IPS-NIHi11 (cell line): ENCODE measurements at places on chromosomes 4 and X.

GRCh38 chrX:106952988-106953387 lies 32.8 kb downstream of the CLDN2 start:
- DNase-seq: no peak

GRCh38 chr4:18020145-18020670 lies 1.3 kb downstream of the LCORL start:
- no peak for DNase-seq

- no peak for DNase-seq
These were observed 703.0 kb downstream of the PCDH18 start for GRCh38 chr4:136829280-136829679.

- peak; percentile 52 for DNase-seq
These were observed at the start of gene ABCG2 for GRCh38 chr4:88158489-88159228. Gene ABCG2 (minus strand): TSS chr4:88158639. CDS start chr4:88139995, 18,644 bp downstream.

DNA sequence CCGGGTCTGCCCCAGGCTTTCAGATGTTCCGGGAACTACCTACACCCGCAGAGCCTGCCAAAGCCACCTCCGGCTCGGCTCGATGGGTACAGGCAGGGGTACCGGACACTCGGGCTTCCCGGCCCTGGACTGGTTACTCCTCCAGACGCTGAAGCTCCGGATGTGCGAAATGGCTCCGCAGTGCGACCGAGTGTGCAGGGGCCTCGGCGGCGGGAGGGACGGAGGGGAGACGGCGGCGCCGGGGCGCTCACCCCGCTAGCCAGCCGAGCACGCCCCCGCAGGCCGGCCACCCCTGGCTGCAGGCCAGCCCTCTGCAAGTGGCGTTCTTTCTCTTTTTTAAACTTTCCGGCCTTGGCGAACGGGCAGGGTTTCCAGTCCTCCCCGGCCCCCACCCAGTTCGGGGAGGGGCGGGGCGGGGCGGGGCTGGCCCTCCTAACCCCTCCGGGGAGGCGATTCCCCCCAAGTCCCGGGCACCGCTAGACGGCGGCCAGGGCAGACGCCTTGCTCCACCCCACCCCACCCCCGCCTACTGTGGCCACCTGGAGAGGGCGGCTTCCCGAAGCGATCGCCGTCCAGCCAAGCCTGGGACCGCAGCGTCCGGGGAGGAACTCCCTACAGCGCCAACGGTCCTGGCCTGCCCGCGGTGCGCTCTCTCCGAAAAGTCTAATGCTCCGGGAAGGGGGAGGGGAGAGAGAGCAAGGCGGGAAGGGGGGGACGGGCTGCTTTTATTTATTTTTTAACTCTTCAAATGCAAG lies 7.5 kb downstream of the BCOR start:
- no peak for DNase-seq

DNA sequence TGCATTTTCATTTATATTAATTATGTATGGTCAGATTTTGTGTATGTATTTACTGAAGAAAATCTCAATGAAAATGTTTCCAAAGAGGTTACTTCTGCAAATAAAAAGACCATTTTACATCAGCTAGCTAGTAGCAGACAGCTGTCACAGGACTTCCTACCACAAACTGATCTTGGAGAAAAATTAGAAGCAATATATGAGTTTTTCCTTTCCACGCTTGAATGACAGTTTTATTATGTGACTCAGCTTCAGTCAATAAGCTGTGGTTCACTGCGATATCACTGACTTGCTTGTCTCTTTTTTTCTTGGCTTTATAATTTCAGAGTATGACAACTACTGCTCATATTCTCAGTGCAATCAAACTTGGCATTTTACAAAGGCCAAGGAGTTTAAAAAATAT lies 787.4 kb upstream of the GALNTL6 start:
- no peak for DNase-seq

GRCh38 chr4:1414831-1415680 lies 8.8 kb upstream of the NKX1-1 start:
- peak; percentile 62 for DNase-seq

DNA sequence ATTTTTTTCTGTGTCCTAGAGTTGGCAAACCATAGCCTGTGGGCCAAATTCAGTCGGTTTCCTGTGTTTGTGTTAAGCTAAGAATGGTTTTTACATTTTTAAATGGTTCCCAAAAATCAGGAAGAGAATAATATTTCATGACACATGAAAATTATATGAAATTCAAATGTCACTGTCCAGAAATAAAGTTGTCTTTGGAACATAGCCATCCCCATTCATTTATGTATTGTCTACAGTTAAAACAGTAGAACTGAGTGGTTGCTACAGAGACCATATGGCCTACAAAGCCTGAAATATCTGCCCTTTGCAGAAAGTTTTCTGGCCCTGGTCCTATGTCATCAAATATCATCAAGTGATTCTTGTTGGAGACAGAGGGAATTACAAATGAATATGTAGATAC lies 15.5 kb downstream of the FRMPD4 start:
- no peak for DNase-seq

- no peak for DNase-seq
These were observed 197.8 kb upstream of the AGTR2 start for GRCh38 chrX:115972717-115973116.

GRCh38 chrX:131677655-131678628 lies 134.1 kb downstream of the OR13H1 start:
- peak; percentile 72 for DNase-seq

GRCh38 chrX:103739421-103739820 lies 28.7 kb downstream of the TMEM31 start:
- no peak for DNase-seq

DNA sequence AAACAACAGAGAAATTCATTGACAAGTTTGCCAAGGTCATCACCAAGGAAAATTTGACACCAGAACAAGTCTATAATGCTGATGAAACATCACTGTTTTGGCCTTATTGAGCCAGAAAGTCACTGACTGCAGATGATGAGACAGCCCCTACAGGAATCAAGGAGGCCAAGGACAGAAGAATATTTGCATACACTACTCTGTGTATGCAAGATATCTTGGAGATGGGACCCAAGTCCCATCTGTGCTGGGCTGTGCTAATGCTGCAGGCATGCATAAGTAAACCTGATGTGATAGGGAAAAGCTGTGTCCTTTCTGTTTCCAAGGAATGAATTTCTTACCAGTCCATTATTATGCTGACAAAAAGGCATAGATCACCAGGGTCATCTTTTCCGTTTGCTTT lies 126.8 kb downstream of the PAPSS1 start:
- DNase-seq: no peak
